ENCODE measurements at places on chromosomes 1 and 21.

- DNase-seq: peak; percentile 60
These were observed 3.9 kb upstream of the C4BPB start for GRCh38 chr1:207084701-207085180.

DNA sequence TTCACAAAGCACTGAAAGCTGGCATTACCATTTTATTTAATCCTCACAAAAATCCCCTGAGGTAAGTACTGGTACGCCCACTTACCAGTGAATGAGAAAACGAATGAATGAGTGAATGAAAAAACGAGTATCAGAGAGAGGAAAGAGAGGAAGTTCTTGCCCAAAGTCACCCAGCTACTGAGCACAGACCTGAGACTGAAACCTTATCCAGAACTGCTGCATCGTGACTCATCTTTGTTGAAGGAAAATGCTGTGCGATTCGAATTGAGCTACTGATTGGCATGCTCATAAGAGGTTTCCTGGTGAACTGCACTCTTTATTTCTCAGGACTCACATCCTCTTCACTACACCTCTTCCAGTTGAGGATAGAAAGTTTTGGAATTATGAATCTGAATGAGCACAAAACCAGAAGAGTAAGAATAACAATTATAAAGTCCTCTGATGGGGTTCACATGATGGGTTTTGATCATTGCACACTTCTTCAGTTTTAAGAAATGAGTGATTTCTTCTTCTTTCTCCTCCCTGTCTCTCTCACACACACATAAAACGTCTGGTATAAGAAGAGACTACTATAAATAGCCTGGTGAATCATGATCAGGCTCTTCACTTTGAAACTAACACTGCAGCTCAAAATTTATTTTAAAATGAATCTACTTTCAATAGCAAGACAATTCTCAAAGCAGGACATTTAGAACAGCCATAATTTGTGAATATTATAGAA, 32.1 kb downstream of the IL12RB2 start:
- DNase-seq: no peak

GRCh38 chr1:201190005-201190404, 619 bp upstream of the IGFN1 start:
- DNase-seq: no peak

- DNase-seq: no peak
These were observed 272.2 kb upstream of the B3GALT2 start for GRCh38 chr1:193458628-193459027.

DNA sequence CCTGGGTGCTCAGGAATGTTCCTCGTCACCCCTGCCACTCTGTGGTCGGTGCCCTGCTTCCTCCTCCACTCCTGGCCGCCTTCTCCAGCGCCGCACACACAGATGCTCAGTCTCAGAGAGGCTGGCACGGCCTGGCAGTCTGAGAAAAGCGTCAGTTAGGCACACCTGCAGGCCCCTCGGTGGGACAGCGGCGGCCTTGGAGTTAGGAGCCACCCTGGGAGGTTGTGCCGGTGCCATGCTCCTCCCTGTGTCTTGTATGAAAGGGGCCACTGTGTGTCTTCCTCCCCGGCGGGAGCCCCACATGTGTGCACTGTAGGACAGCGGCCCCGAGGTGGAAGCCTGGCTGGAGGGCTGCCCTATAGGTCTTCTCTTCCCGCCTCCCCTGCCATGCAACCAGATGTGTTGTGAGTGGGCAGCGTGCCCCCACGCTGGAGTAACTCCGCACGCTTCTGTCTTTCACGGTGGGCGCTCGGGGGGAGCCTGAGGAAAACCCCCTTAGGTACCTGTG, 145.2 kb downstream of the PGBD5 start:
- no peak for DNase-seq

GRCh38 chr1:43973981-43974442, 748 bp upstream of the ATP6V0B start:
- no peak for DNase-seq

DNA sequence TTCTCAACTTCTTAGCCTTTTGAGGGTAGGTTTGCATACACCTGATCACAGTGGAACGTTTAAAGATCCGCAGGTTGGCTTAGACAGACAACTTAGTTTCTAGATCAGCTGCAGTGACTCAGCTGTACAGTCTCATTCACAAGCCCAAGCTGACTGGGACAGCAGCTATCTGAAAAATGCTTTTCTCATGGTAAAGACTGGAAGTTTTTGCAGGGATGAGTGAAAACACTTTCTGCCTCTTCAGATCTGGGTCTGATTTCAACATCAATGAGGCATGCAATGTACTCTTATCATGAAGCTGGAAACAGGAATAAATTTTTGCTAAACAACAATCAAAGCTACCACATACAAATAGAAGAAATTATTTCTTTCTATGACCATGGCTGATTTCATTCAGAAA, 61.1 kb upstream of the PTBP2 start:
- DNase-seq: peak; percentile 17

DNA sequence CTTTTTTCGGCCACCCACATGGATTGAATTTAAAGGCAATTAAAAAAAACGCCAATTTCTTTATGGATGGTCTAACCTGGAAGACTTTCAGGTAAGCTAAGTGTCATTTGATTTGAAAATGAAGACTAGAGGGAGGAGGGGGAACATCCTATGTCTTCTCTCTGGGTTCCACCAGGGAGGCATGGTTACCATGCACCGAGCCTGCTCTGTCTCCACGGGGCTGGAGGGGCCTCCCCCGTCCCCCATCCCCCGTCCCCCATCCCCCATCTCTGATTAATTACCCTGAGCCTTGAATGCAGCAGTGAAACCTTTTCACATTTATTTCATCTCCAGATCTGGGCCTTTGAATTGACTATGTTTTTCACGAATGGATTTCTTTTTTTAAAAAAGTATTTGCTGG, 135.1 kb downstream of the TLR5 start:
- DNase-seq: no peak

- no peak for DNase-seq
These were observed 28.3 kb downstream of the HEATR1 start for GRCh38 chr1:236576004-236576403.

DNA sequence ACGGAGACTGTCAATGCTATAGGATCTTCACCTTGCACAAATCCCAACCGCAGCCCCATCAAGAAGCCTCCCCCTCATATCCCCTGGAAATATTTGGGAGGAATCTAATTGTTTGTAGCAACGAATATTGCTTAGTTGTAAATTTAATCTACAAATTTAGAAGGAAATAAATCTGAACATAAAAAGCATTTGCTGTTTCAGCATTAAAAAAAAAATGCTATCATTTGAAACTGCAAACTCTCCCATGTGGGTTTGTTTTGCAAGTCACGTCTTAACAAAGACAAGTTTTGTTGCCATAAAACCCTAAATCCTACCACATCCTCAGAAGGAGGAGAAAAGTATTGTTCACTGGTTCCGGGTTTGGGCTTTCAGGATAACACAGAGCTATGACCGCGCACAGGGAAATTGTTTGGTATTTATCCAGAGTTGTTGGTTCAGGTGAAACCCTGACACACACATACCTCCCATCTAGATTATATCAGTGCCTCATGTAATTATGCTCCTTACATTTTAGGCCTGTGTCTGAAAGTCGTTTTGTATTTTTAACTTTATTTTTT, 279.6 kb downstream of the TM2D1 start:
- DNase-seq: no peak

DNA sequence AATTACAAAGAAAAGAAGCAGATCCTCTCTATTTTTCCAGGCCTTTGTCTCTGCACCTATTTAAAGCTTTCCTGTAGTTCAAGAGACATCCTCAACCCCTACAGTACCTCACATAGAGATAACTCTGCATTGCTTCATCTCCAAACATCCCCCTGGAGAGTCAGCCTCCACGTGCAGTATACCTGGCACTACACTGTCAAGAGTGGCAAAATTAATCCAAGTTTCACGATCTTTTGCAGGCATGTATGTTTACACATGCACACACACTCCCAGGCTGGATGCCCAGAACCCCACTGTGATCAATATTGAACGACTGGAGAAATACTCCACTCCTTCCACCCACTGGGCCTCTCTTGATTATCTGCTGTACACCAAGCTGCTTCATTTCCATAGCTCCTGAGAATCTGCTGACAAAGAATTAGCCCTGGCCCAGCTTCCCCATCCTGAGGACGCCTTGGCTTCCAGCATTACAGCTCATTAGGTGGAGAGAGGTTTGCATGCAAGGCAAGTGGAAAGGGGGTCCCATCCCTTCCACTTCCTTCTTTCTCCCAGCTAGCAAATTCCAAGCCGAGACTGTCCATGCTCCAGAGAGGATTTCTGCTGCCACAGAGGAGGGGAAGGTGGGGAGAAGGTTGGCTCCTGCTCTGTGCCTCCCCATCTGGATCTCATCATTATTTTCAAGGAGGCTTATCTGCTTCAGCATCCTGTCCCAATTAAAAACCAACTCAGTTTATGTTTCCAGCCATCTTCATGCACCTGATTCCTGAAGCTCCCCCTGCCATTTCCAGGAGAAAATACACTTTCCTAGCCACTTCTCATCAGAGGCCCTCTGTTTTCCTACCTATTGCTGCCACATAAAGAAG, 66.5 kb upstream of the GOLT1A start:
- peak; percentile 71 for DNase-seq

DNA sequence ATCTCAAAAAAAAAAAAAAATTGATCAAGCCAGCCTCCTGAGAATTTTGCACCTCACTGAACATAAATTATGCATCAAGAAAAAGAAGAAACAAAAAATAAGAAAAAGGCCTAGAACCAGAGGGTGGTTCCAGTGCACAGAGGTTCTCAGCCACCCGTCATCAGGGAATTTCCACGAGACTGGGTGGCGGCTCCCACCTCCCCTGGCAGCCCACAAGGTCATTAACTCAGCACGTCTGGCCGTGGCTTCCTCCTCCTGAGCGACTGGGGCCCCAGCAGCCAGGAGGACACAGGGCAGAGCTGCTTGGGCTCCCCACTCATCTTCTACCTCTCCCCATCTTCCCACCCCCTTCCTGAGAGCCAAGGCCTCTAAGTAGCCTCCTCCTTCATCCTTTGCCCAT, 15.7 kb upstream of the TMEM51 start:
- DNase-seq: no peak

DNA sequence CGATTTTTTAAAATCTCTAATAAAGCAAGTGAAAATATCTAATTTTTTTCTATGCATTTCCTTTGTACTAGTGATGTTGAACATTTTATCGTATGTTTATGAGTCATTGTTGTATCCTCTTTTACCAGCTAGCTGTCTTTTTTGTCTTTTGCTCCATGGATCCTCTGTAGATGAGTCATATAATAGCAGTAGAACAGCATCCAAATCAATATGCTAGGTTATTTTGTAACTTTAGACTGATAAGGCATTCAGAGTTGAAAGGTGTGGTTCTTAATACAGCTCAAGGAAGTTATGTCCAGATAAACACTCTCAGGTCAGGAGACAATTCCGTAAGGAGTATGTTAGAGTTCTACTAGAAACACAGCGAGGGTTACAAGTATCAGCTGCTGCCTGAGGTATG, 31.9 kb downstream of the MAP10 start:
- DNase-seq: no peak

GRCh38 chr1:64515427-64515826, 45.5 kb downstream of the CACHD1 start:
- DNase-seq: peak; percentile 93

DNA sequence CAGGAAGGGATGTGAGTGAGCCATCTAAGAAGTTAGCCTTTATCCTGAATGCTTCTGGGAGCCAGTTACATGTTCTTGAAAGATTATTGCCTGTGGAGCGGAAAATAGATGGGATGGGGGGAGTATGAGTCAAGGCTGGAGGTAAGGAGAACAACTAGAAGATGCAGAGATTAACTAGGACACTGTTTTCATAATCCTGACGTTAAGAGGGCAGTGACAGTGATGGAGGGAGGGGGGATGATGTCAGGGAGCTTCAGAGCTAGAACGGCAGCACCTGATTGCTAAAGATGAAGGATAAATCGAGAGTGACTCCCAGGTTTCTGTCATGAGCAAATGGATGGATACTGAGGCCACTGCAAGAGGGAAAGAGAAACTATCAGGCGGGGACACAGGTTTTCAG, 10.0 kb upstream of the RCSD1 start:
- no peak for DNase-seq

DNA sequence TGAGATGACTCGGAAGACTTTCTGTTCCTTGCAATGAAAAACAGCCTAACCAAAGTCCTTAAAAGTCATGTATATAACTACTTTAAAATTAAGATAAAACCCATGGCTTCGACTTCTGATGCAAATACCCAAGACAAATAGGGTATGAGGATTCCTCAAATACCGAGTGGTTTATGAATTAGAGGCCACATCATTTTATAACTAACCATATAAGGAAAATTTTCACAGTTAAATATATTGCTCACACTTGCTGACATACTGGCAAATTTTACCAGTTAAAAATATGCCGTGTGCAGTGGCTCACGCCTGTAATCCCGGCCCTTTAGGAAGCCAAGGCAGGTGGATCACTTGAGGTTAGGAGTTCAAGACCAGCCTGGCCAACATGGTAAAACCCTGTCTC, 5.4 kb downstream of the RERE start:
- no peak for DNase-seq

- DNase-seq: peak; percentile 57
These were observed 33.8 kb downstream of the GDAP2 start for GRCh38 chr1:117895482-117896114.

GRCh38 chr1:64098436-64098835, 105.0 kb upstream of the UBE2U start:
- DNase-seq: no peak

GRCh38 chr1:3594706-3595377, 16.5 kb downstream of the MEGF6 start:
- DNase-seq: no peak

GRCh38 chr1:55555956-55556725, 341.0 kb upstream of the USP24 start:
- DNase-seq: peak; percentile 93

- no peak for DNase-seq
These were observed 30.1 kb downstream of the PRMT2 start for GRCh38 chr21:46665566-46665965.

DNA sequence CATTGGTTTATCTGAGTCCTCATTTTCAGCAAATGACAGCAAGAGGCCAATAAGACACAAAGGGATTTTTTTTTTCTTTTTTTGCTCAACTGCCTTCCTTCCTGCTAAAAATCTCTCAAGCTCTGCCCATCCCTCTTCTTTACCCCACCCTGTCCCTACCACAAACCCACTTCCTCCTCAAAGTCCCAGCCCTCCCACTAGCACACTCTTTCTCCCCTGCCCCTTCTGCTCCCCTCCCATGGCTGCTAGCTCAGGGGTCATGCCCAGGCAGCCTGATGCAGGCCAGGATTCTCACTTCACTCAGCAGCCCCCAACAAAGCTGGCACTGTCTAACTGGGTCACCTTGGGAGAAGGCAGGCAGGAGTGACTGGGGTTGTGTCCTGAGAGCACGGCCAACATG, 28.8 kb upstream of the PPP2R5A start:
- no peak for DNase-seq

- no peak for DNase-seq
These were observed 28.8 kb upstream of the SELE start for GRCh38 chr1:169762699-169763098.

DNA sequence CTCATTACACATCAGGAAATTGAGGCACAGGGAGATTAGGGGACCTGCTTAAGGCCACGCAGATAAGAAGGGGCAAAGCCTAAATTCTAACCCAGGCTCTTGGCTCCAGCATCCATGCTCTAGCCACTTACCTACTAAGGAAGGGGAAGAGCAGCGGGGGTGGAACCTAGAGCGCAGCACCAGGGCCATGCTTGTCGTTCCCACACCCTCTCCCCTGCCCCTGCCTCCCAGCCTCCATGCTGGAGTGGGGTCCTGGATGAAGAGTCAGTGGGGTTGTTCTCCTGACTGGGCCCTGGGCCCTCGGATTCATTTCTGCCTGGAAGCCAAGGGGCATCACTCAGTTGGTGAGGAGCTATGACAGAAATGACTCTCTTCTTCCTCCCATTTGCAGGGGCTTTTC, 133.3 kb downstream of the FOXD2 start:
- DNase-seq: no peak

- no peak for DNase-seq
These were observed 152.0 kb downstream of the COQ8A start for GRCh38 chr1:227092069-227092468.

GRCh38 chr1:161071886-161072371, 2.2 kb upstream of the ARHGAP30 start:
- peak; percentile 41 for DNase-seq
